Hematopoietic multipotent progenitor cell treated with erythropoietin and hydrocortisone succinate and interleukin-3 and kit ligand, for 17 days (in vitro differentiated cells): ENCODE measurements at places on chromosomes 6 and 20.

- DNase-seq = no peak
These were observed 434.7 kb downstream of the PRKN start for GRCh38 chr6:162292915-162293314.

DNA sequence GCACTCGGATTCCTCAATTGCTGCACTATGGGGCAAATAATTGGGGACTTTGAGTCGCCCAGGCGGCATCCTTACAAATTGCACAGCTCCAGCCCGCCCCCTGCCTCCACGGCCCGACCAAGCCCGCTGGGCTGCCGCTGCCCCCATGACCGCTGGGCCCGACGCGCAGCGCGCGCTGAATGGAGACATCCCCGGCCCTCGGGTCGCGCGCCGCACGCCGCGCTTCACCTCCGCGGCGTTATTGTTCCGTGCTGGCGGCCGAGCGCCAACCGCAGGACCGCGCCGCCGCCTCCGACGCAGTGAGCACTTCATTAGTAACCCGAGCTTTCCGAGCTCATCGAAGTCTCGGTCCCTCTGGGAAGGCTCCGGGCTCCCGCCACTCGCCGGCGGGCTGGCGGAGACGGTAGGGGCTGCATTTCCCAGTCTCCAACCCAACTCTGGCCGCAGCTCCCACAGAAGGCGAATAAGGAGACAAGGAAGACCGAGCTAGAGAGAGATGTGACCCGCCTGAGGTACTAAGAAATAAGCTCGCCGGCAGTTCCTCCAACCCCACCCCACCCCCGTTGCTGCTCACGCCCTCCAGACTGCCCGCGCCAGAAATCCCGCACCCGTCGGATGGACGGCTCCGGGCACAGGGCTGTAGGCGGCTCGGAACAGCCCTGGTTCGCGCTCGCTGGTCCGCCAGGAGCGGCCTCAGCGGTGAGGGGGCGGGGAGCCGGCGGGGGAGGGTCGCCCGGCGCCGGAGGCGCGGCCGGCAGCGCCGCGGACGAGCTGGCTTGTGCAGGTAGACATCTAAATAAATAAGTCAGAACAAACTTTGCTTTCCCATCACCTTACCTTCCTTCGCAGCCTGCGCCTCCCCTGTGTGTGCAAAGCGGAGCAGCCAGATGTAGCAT, 703 bp downstream of the EPHA7 start:
- DNase-seq = no peak

- no peak for DNase-seq
These were observed 147.7 kb upstream of the VGLL2 start for GRCh38 chr6:117117652-117118051.

GRCh38 chr20:1286267-1287024, 20.4 kb downstream of the SNPH start:
- no peak for DNase-seq

- no peak for DNase-seq
These were observed 62.6 kb upstream of the PMEPA1 start for GRCh38 chr20:57772349-57772964.

- DNase-seq = no peak
These were observed 16.7 kb downstream of the ZNF292 start for GRCh38 chr6:87171938-87172633.

DNA sequence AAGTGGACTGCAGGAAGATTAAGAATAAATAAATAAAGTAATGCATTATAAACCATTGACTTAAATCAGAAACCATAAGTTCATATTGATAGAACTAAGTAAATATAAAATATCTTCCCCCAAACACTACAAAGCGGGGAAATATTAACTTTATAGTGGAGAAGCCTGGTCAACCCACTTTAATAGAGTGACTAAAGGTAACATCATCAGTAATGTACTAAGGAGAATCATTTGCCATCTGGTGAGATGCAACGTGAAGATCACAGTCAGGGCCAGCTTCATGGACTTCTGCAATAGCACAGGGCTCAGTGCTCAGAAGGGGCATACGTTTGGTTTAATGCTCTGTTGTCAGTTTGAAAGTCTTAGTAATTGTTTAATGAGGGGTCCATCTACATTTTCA, 58.8 kb upstream of the CD83 start:
- no peak for DNase-seq

- no peak for DNase-seq
These were observed 181.0 kb downstream of the ZMYND8 start for GRCh38 chr20:47175493-47175892.
